Activated T-helper 2 cell treated with anti-CD3 and anti-CD28 coated beads, Interferon-gamma antibody, Interleukin-2, Interleukin-4, amounts not matched to agents 10 μg/mL and 5 μg/mL and 100 μg/mL, durations not matched to agents 14 hours and 24 hours and 36 hours (primary cell): ENCODE measurements at places on chromosomes 5 and 9.

GRCh38 chr5:23013395-23013998 lies 160.4 kb upstream of the CDH12 start:
- DNase-seq = no peak

- DNase-seq = no peak
Measured at GRCh38 chr9:125479846-125480615, 218.4 kb downstream of the GAPVD1 start.

- DNase-seq = no peak
Measured at GRCh38 chr9:129750013-129750638, 2.7 kb downstream of the PTGES start.

- no peak for DNase-seq
Measured at GRCh38 chr9:135990468-135991429, 29.6 kb upstream of the UBAC1 start.

- DNase-seq = no peak
Measured at GRCh38 chr9:119221276-119221675, 148.0 kb downstream of the BRINP1 start.

- no peak for DNase-seq
Measured at GRCh38 chr5:9058666-9059065, 487.2 kb downstream of the SEMA5A start.

GRCh38 chr5:168802337-168802736 lies 223.2 kb upstream of the PANK3 start:
- peak; percentile 30 for DNase-seq

DNA sequence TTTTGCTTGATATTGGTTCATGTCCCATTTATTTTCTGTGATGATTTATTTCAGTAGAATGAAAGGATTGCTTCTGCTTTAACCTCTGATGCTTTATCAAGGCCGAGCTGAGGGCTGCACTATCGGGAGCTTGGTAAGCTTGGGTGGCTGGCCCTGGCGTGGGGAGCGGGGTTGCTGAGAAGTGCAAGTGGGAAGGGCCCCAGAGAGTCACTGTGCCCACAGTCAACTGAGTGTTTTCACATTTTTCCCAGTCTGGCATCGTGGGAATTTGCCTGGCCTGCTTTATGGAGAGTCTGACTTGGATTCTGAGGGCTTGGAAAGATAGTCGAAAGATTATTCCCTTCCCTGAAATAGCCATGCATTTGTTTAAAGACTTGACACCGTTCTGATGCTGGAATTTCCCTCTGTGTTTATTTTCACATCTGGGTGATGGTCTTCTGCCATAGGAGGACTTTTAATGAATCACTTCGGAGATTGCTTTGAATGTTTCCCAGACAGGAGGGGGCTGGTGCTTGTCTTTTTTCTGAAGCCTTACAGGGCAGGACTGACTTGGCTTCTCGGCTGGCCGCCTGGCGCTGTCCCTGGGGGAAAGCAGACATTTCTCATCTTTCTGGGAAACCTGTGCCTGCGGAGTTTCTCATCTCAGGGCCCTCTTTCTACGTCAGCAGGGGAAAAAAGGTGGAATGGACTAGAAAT lies 139.0 kb downstream of the BOD1 start:
- DNase-seq = no peak

GRCh38 chr9:36764364-36765076 lies 191.8 kb downstream of the MELK start:
- no peak for DNase-seq

DNA sequence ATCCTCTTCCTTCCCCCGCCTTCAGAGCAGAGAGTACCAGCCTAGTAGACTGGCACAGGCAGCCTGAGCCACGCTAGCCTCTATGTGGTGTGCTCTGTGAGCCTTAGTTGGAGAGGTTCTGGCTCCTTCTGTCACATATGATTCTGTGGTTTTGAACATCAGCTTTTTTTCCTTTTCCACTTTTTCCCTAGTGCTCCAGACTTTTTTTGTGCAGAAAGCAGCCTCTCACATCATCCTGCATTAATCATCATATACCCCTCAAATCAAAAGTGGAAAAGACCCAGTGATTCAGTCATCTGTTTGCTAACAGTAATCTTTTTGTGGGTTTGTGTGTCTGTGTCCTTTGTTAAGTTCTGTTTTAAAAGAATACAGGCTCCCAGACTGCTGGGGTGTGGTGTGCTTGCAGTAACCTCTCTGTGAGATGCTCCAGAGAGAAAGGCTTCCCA lies 663.9 kb upstream of the RGMB start:
- DNase-seq = no peak

DNA sequence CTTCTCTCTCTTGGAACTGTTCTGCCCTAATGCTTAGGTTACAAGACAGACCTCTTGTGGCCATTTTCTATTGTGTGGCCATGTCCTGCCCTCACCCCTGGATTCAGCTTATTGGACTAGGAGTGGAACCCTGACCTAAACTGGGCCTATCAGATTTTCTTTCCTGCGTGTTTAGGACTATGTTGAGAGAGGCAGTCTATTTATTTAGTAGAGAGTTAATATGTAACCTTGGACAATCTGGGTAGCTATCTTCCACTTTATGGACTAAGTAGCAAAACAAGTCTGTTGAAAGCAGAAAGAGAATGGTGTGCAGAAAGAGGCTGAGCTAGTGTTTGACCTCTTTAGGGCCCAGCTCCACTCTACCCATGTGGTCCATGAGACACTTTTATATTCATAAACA lies 82.6 kb upstream of the SMIM32 start:
- no peak for DNase-seq

GRCh38 chr9:14096258-14096922 lies 217.6 kb downstream of the NFIB start:
- DNase-seq = no peak

DNA sequence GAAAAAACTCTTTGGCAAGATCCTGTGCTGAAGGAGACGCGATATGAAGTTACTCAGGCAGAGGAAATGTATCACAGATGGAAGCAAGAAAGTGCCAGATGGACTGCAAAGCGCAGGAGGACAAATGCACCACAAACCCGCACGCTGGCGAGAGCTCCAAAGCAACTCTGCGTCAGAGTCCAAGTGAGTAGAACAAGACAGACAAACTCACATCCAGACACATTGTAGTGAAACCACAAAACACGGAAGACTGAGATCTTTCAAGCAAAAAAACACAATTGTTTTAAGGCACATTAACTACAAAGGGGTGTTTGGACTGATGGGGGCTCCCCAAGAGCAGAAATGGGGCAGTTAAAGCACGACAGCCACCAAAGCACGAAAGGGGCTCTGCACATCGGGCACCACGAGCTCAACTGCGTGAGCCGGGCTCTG lies 39.2 kb upstream of the NKD2 start:
- no peak for DNase-seq

GRCh38 chr5:56359809-56360685 lies 126.9 kb upstream of the ANKRD55 start:
- no peak for DNase-seq
